AG09309 (cell line): ENCODE measurements at places on chromosomes 7 and 10.
A peak's percentile ranks its signal among the peaks of the same experiment; 100 is the strongest.

DNA sequence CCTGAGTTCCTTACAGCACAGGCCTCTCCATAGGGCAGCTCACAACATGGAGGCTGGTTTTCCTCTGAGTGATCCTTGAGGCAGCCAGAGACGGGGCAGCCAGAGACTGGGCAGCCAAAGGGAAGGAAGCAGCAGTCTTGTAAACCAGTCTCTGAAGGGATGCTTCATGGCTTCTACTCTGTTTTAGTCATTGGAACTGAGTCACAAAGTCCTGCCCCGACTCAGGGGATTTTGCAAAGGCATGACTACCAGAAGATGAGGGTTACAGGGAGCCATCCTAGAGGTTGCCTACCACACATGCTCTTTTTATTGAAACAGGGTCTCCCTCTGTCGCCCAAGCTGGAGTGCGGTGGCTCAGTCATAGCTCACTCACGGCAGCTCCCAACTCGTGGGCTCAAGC lies 44.4 kb upstream of the COMMD3 start:
- DNase-seq = no peak

DNA sequence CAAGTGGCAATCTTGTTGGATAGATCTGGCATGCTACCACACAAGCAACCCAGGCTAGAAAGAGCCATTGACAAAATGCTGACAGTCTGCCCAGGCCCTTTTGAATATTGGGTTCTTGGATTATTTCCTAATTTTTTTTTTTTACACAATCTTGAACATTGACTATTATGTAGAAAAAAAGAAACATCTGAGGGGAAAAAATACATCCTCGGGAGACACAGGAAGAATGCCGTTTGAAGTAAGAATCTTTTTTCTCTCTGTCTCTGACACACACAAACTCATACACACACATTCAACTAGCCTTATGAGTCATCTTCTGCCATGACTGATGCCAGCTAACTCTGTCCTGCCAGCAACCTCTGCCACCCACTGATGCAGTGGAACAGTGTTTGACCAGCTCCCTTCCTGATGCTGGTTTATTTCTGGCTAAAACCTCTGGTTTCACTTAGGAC lies 47.2 kb downstream of the SORBS1 start:
- peak; percentile 14 for DNase-seq

- no peak for DNase-seq
These were observed 3.7 kb upstream of the PCOLCE start for GRCh38 chr7:100598425-100598824.

DNA sequence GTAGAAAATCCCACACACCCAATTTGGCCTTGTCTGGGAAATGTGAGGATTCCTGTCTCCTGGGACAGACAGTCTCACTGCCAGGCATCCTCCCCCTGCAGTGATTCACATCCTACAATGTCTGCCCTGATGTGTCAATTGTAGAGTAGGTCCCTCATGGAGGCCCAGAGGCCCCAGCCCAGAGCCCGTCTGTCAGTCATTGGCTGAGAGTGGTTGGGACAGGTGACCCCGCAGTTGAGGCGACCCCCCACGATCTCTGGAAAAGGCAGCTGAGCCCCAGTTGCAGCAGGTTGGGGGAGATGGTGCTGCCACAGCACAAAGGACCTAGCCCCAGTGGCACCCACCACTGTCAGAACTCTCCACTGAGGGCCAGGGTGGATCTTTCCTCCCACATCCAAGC lies 84.3 kb upstream of the INSIG1 start:
- DNase-seq = no peak

DNA sequence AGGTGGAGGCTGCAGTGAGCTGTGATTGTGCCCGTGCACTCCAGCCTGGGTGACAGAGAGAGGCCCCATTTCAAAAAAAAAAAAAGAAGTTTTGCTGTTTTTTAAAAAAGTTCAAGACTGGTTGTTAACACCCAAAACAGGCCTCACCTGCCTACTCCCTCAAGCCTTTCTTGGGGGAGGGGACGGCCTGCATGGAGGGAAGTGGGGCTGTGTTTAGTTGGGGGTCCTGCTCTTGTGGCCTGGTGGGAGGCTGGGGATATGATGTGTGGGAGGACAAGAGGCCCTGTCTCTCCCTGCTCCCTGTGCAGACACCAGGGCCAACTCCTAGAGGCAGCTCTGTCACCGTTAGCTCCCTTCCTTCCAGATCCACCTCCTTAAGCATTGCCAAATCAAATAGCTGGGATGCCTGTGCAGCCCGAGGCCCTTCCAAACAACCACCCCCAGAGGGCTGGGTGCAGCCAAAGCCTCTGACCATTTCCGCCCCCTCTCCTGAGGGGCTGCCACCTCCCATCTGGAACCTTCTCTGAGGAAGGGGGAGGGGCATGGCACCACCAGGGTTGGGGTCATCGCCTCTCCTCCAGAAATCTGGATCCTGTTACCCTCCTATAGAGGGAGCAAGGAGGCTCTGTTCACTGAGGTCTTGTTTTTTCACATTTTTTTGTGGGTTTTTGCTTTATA lies 32.9 kb upstream of the ANKRD2 start:
- peak; percentile 61 for DNase-seq

DNA sequence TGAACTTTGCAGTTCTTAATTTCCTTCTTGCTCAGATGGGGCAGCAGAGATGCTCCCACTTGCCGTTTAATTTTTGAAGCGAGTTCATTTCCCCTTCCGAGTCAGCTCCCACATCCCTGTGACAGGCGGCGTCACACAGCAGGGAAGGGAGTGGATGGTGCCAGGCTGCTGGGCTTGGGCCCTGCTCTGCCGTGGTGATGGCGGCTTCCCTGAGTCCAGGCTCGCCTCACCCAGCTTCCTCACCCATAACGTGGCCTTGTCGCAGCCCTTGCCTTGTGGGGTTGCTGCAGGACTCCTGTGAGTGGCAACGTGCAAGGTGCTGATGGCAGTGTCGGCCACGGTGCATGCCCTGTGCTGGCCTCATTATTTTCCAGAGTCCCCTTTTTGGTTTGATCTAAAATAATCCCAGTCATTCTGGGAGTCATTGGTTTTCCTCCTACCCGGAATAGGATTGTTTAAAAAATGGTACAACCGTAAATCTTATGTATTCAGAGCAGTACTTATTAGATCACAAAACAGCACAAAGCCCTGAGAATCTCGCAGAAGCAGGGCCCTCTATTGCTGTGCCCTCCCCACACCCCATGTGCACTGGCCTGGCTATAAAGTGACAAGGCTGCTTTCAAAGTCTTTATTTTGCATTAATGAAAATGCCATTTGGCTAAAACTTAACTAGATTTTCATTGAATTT lies 260.1 kb downstream of the WDR37 start:
- no peak for DNase-seq

DNA sequence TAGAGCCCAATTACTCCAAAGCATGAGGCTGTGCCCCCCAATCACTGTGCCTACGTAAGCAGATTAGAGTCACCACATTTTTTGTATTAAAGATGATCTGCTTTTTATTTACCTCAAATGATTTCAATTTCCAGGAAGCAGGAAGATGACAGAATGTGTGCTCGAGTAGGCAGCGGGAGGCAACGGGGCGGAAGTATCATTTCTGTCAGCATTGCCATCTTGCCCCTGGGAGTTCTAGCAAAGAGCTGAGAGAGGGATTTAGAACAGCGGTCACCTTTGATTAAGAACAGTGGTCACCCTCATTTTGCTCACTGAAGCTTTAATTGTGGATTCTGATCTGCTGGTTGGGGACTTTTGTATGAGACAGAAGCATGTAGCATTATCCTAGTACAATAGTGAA lies 117.1 kb upstream of the FAM13C start:
- DNase-seq = no peak

- DNase-seq = no peak
These were observed 70.6 kb downstream of the LHPP start for GRCh38 chr10:124532106-124532641.

DNA sequence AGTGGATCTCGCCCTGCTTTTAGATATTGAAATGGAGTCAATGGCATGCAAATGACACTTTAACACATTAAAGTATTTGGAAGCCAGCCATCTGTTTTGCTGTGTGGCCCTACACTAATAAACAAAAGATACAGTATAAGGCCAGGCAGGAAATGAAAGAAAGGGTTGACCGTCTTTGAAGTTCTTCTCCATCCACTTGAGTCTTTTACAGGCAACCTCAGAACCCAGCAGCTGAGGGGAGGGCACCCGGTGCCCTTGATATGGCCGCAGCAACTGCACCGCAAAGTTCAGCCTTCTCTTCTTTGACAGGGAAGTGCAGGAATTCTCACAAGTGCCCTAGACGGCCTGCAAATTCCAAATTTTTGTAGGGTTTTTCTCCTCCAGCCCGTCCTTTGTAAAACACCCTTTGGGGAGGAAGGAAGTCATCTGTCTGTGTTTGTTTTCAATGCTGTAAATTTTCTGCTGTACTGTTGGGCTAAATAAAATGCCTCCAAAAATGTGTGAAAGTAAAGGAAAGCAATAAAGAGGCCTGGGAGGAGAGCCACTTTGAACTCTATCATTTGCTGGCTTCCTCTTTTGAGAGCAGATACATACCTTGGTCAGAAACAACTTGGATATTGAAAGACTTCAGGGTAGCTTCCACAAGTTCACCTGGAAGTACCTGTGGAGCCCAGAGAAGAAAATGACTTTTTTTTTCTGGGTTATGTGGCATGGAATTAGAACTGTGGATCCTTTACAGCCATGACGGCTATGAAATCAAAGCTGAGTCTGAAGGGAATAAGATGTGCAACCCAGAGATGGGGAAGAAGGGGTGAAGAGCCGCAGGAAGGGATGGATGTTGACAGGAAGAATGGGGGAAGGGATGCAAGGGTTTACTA lies 3.6 kb downstream of the HOXA1 start:
- no peak for DNase-seq

DNA sequence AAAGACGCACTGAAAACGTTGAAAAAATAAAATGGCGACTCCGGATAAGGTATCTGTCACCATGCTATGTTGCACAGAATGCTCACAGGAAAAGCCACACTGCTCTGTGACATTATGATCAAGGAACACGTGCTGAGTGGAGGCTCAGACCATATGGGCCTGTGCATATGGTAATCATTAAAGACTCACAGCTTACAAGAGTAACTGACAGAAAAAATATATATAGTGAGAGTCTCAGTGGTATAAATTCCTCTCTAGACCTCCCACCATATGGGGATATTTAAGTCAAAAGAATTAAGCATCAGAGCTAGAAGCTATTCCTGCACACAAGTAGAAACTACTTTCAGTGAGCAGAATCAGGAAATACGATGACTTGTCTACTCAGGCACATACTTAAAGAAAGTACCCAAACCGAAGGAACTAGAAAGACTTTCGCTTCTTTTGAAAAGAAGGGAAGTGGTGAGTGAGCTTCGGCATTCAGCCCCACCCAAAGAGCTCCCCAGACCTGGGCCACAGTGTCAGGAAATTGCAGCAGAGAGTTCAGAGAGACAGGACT lies 65.1 kb upstream of the MPP7 start:
- DNase-seq = no peak

- DNase-seq = no peak
These were observed 9.0 kb downstream of the CD36 start for GRCh38 chr7:80647436-80647835.

DNA sequence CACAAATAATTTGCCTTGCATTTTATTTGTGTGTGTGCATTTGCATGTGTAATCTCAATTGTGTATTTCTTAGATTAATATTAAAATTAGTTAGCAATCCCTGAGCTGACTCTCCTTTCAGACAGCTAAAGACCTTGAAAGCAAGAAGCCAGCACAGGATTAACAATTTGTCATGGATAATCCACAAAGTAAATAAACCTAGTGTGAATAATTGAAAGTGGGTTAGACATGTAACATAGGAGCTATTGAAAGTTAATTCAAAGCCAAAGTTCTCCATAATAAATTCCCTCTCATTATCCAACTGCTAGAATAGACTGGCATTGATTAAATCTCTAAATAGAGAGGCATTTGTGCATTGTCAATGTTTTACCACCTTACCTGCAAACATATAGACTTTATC lies 326.1 kb downstream of the PLXDC2 start:
- no peak for DNase-seq

DNA sequence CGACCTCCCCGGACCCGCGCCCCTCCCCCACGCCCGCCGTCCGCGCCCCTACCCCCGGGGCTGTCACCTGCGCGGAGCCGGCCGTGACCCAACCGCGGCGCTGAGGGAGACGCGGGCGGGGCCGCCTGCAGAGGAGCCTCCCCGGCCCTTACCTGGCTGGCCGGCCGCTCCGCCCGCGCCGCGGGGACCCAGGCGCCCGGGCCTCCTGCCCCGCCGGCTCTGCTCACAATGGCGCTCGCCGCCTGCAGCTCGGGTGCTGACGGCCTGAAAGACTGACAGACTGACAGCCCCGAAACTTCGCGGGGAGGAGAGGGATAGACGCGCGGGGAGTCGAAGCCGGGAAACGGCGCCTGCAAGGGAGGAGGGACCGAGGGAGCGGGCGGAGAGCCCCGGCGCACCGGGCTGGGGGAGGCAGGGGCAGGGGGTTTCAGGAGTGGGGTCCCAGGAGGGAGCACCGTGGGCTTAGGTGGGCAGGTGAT lies 393 bp downstream of the ZNF467 start:
- DNase-seq = no peak

- DNase-seq = no peak
These were observed 72.1 kb upstream of the TNRC18 start for GRCh38 chr7:5495581-5496375.

GRCh38 chr10:75180592-75180991 lies 30.0 kb upstream of the VDAC2 start:
- peak; percentile 41 for DNase-seq

- no peak for DNase-seq
These were observed 39.9 kb downstream of the CALML3 start for GRCh38 chr10:5564537-5565204.

GRCh38 chr7:8185926-8186683 lies 75.9 kb downstream of the ICA1 start:
- DNase-seq = no peak

DNA sequence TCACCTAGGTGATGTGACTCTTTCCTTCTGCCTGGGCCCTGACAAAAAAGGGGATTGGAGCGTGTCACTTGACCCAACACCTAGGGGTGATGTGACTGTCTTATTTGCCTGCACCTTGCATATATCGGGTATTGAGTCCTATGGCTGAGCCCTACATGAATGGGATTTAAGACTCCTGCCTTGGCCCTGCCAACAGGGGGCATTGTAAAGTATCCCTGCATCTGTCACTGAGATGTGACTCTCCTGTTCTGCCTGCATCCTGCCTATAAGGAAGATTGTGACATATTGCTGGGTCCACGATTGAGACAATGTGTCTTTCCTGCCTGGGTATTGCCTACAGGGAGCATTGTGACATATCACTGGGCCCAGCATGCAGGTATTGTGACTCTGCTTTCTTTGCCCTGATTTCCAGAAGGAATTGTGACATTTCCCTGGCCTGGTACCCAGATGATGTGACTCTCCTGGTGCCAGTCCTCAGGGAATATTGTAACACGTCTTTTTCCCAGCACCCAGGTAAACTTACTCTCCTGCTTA lies 14.2 kb upstream of the ZNF107 start:
- DNase-seq = no peak

DNA sequence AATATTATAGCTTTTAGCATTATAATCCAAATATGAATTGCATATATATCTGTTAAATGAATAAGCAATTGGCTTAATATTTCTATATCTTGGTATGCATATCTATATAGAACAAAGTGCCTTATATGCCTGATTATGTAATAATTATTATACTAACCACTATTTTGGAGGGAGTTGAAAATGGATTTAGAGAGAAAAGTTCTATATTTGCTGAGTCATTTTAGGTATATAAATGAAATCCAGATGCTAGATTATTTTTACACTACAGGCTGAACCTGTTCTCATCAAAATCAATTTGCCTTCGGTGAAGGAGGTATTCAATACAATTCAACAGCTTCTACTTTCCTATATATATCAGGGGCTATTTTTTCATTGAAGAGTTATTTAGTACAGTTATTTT lies 276.4 kb downstream of the PCLO start:
- DNase-seq = no peak

- DNase-seq = peak; percentile 87
These were observed 14.7 kb upstream of the LMBR1 start for GRCh38 chr7:156907656-156908055.

GRCh38 chr10:22017283-22018020 lies 13.9 kb upstream of the DNAJC1 start:
- no peak for DNase-seq
